Naive thymus-derived CD8-positive, alpha-beta T cell (primary cell): ENCODE measurements at places on chromosomes 1 and 21.

GRCh38 chr1:177975588-177976495, 6.0 kb upstream of the SEC16B start:
- no peak for DNase-seq

DNA sequence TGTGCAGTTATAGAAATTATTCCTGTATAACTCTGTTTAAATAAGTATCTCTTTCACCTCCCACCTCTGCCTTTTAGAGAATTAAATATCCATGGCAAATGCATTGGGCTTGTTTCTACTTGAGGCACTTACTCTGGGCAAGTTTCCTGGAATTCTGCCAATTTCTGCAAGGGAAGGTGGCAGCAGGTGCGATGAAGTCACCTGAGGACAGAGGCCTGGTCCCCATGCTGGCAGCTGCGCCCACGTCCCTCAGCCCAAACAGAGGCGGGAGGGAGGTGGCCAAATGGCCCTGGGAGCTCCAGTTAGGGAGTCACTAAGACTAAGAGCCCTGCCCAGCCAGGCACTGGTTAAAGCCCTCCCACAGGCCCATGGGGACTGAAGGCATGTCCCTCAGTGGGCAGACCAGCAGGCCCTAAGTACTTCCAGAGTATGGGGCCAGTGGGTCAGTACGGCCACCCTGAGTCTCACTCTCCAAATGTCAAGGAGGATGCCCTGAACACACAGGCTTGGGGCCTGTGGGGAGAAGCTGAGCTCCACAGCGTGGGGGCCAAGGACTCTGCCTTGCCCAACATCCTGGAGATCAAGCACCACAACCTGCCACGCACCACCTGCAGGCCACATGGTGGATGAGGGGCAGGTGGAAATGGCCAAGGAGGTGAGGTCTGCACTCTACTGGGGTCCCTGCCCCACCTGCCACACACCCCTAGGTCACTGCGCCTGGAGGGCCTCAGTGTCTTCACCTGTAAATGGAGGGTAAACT, 19.4 kb downstream of the ACOT7 start:
- DNase-seq: no peak

DNA sequence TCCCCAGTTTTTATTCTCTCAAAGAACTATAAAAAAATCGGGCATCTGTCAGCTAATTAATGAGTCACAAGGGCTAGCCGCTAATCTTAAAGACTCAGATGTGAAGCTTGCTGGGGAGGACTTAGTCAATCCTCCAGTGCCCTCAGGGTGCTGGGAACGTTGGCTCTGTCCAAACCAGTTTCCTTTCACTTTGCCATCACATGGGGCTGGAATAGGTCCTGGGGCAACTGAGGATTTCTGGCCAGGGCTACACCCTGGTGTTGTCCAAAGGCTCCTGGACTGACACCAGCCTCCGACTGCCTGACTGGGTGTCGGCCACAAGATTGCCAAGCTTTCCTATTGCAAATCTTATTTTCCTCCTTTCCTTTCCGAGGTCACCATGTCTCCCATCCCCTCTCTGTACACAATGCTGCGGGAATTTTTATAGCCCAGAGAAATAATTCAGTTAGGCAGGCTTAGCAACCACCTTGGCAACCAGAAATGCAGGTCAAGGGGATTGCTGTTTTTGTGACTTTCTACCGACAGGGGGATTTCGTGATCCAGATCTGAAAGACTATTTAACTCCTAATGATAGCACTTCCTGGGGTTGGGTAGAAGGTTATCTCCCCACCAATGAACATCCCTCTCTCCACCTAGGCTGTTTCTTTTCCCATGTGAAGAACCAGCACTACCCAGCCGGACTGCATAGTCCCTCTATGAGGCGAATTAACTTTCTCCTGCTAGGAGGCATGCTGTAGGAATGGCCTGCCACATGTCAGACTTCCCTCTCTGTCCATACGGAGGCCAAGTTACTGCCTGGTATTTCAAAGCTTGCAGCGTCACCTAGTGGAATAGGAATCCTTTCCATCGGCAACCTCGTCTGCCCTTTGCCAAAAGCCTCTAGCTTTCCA, 29.9 kb upstream of the CTBS start:
- no peak for DNase-seq

DNA sequence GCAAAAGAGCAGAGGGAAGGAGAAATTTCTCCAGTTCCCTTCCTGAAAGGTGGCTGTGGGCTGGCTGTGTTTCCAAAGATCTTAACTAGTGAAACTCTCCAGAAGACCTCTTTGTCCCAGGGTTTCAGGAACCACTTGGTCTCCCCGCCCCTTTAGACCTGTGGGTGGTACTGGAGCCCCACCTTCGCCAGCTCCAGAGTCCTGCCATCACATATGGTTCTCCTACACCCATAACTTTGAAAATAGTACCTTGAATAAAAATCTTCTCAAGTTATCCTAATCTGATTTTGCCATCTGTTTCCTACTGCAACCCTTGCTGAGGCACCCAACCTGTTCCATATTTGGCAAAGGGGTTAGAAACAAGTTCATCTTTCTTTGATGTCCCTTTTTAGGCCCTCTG, 303.9 kb downstream of the SEC16B start:
- no peak for DNase-seq

GRCh38 chr1:4653796-4654725, at the start of gene AJAP1:
TSS of gene AJAP1 (plus strand) at chr1:4654609. CDS start at chr1:4655426, 817 bp downstream.
- DNase-seq: peak; percentile 1

DNA sequence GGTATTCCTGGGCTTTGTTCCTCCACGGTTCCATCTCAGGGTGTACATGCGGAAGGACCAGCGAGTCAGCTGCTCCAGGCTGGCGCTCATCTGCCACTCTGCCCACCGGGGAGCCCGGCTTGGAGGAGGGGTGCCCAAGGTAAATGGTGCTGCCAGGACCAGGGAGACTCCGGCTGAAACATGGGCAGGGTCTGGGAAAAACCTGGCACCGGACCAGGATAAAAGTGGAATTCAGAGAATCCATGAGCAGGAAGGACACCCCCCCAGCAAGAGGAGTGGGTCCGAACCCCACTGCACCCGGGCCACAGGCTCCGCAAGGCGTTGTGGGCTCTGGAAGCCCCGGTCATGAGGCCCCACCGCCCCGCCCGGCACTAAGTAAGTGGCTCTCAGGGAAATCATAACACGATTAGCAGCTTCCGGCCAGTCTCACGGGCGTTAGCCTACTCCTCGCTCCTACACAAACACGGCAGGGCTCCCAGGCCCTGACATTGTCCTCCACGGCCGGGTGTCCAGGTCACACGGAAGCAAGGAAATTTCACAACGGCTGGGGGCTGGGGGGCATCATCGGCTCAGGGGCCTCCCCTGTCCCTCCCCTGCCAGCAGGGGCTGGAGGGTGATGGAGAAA, 21.1 kb downstream of the MEGF6 start:
- DNase-seq: no peak

DNA sequence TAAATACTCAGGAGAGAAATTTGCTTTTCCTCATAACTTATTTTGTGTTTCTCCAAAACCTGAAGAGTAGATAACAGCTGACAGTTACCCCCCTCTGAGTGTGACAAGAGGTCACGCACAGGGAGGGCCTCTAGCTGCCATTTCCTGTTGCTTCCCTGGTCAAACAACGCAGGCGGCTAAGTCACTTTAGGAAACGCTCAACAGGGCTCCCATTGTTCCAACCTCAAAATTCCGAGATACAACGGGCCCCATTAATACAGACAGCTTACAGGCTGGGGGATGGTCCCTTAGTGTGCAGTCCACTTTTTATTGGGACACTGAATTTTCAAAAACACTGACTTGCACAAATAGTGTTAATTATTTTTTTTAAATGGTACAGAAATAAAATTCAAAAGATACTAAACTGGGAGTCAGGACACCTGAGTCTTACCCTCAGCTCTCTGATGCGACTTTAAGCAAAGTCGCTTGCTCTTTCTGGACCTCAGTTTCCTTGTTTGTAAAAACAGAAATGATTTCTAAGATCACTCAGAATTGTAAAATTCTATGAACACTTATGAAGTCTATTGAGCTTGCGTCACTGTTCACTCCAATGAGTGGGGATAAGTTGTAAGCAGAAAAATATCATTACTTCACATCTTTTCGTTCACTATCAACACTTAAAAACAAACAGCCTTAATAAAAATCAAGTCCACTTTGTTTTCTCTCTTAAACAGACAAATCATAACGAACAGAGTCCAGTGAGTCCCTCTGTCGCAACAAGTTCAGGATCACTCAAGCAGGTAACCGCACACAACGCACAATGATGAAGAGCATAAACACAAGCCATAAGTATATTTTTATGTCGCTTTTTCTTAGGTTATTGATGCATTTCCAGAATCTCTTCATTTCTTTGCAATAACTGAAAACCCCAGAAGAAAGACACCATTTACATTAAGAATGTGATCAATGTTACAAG, 13.5 kb downstream of the LZIC start:
- no peak for DNase-seq

DNA sequence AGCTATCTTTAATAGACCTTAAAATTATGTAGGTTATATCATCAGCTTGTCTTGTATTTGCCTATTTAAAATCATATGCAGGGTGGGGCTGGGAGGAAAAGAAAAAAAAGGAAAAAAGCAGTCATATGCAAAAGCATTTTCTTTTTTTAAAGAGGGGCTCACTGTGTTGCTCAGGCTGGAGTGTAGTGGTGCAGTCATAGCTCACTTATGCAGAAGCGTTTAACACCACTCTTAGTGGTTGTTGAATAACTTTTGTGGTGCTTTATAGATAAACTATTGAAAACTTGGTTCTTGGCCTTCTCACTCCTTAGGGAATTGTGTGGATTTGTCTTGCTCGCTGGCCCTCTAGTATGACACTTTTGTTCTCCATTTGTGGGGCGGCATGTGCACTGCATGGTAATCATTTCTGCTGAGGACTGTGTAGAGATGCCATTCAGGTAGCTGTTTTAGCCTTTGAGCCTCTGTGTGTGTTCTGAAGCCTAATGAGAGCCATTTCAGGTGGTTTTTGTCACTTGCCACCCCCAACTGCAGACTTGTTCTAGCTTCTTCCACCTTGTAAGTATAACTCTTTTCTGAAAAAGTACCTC, 77.8 kb downstream of the KIF1B start:
- DNase-seq: no peak

GRCh38 chr1:211332830-211333229, 6.2 kb downstream of the TRAF5 start:
- DNase-seq: no peak

DNA sequence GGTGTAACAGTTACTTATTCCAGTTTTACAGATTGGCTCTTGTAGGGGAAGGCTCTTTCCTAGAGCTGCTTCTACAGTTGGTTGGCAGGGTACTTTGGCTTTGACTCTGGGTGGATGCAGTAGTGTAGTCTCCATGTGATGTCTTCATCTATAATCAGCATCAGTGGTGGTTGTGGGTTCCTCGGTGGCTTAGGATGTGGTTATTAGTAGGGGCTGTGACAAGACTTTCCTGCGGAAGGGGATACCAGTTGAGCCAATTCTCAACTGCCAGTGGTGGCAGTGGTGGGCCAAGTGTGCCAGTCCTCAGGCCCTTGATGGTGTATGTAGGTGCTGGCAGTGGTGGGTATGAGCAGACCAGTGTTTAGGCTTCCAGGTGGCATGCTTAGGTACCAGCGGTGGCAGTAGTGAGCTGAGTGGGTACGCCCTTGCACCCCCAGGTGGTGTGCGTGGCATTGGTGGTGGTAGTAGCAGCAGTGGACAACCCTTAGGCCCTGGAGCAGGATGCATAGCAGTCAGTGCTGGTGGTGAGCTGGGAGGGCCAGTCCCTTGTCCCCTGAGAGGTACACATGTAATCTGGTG, 27.2 kb upstream of the KLF18 start:
- DNase-seq: no peak

DNA sequence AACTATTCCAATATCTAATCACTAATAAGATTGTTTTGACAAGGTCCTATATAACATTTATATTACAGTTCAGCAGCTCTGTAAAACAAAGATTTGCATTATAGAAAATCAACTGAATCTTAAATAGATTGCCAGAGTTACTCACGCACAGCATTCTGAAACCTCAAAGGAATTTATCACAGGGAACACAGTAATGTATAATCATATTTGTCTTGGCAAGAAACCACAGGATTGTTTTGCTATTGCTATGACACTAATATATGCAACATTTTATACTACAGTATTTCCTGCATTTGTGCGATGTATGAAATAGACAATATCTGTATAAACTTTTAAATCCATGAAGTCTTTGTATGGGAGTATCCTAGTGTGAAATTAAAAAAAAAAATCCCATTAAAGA, 101.4 kb downstream of the PLPPR5 start:
- DNase-seq: no peak

DNA sequence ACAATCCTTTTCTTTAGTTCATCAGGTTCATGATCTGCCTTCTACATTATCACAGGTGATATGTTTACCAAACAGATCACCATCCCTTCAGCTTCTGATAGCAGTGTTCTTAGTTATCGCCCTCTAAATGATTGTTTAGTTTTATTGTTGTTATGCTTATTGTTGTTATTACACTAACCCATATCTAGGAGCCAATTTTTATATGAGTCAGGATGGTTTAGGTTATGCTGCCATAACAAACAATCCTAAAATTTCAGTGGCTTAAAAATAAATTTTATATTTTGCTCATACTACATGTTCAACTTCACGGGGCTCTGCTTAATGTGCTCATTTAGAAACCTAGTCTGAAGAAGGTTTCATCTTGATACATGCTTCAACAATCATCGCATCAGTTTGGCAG, 4.4 kb upstream of the JUN start:
- no peak for DNase-seq

- no peak for DNase-seq
Observed at GRCh38 chr1:200317236-200317635, 92.6 kb downstream of the ZNF281 start.

DNA sequence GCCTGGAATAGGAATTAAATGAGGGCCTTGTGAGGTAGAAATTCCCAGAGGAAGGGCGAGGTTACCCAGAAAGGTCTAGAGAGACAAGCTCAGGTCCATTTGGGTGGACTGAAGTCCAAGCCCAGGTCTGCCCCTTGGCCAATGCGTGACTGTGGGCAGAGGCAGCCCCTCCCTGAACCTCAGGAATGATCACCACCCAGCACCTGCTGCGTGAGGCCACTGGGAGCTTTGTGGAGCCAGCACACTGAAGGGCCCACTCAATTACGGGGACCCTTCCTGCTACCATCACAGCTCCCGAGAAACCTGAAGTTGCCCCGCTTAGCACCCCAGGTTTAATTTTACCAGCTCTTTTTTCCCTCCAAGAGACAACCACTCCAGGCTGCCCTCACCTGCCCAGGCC, 6.5 kb upstream of the MATN1 start:
- DNase-seq: no peak

DNA sequence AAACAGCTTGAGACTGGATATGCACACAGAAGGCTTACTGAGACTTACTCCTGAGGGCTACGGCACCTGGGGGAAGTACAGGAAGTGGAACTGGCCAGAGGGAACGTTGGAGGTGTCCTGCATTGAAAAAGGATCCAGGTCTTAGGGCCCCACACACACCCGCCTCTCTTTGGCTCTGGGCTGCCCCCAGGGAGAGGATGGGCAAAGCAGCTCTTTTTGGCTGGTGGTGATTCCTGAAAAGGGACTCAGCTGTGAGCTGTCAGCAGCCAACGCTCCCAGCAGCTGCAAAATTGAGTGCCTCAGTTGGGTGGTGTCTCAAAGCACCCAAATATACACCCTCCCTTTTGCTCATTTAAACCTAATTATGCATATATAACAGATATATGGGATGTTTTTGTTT, 213.2 kb downstream of the TNR start:
- no peak for DNase-seq

GRCh38 chr1:81007024-81007423, 793.7 kb upstream of the ADGRL2 start:
- DNase-seq: no peak

- no peak for DNase-seq
Observed at GRCh38 chr1:169163059-169163458, 56.6 kb downstream of the ATP1B1 start.

GRCh38 chr1:3417082-3417739, 37.3 kb upstream of the ARHGEF16 start:
- no peak for DNase-seq
